ENCODE measurements at places on chromosomes 1 and 21. TPM values are rescaled to one million over a fixed set of nuclear protein-coding genes. Genes with fewer than 3 reads are reported as not detected.

DNA sequence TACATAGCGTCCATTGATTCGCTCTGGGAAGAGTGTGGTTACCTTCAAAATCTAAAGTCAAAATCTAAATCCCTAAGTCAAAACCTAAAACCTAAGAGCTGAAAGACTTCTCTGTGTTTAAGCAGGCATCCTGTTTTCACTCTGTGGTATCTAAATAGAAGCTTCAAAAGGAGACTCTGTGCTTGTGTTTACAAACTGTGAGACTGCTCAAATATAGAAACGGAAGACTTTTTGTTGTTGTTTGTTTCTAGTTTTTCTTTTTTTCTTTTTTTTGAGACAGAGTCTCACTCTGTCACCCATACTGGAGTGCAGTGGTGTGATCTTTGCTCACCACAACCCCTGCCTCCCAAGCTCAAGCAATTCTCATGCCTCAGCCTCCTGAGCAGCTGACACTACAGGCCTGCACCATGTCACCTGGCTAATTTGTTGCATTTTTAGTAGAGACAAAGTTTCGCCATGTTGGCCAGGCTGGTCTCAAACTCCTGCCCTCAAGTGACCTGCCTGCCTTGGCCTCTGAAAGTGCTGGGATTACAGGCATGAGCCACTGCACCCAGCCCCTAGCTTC lies 425.9 kb downstream of the SMYD3 start:
- no peaks in the 10 kb centered on the region for H3K4me1 ChIP-seq
- DNase-seq: no peak
- no peak overlapping the region for H3K4me3 ChIP-seq
- H3K27me3 ChIP-seq: no peaks in the 10 kb centered on the region
- no peak overlapping the region for H3K27ac ChIP-seq
- H3K36me3 ChIP-seq: no peaks in the 10 kb centered on the region

DNA sequence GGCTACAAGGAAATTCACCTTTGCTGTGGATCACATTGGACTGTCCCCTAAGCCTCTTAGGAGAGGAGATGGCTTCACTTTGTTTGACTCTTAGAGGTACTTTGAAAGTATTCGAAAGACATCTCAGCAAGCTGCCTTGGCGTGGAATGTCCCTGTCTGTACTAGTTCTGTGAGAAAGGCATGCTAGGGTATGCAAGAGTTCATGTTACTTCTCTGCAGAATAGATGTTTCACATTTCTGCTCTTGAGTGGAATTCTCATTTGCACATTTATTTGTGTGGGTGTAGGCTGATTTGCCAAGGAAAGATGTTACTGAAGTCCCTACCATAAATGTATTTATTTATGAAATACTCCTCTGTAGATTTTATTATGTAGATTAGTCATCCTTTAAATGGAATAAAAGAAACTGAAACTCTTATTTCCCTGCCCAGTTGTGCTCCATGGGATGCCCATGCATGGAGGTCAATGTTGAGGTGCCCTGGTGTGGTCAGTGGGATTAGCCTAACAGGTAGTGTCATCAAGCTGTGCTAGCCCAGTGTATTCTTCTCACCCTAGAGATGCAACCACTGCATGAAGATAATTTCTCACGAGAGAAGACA lies 13.8 kb downstream of the MIA3 start:
- no peak overlapping the region for H3K27ac ChIP-seq
- no peak for DNase-seq
- H3K4me1 ChIP-seq: no peaks in the 10 kb centered on the region
- H3K36me3 ChIP-seq: 0 out of 2 replicates have a peak, but pooled peaks cover under 1% of the 10 kb centered on the region

GRCh38 chr1:3063379-3064295 lies 5.4 kb upstream of the PRDM16 start:
- H3K4me3 ChIP-seq: no peak overlapping the region
- H3K36me3 ChIP-seq: no peaks in the 10 kb centered on the region
- peaks cover 49% of the 10 kb centered on the region for H3K27me3 ChIP-seq
- DNase-seq: no peak
- no peak overlapping the region for H3K27ac ChIP-seq

The MTR gene
- total RNA-seq: 20.9 TPM

The NBPF4 gene
- 0.70 TPM for total RNA-seq

The SPRR2B gene
- not detected for total RNA-seq

The APCS gene
- not detected for total RNA-seq
